ENCODE measurements at places on chromosomes 12 and 14. TPM values are rescaled to one million over a fixed set of nuclear protein-coding genes. Genes with fewer than 3 reads are reported as not detected.

DNA sequence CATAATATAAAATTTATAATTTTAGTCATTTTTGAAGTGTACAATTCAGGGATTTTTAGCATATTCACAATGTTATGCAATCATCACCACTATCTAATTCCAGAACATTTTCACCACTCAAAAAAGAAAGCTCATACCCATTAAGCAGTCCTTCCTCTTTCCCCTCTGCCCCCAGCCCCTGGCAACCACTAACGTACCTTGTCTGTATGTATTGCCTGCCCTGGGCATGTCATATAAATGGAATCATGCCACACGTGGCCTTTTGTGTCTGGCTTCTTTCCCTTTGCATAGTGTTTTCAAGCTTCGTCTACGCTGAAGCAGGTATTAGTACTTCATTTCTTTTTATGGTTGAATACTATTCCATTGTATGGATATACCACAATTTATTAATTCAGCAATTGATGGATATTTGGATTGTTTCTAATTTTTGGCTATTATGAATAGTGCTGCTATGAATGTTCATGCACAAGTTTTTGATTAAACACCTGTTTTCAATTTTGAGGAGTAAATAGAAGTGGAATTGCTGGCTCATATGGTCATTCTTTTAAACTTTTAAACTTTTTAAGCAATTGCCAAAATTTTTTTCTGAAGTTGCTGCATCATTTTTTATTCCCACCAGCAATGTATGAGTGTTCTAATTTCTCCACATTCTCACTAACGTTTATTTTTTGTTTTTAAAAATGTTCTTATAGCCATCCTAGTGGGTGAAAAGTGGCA is 1.6 kb upstream of the SSTR1 start:
- no peak for DNase-seq

DNA sequence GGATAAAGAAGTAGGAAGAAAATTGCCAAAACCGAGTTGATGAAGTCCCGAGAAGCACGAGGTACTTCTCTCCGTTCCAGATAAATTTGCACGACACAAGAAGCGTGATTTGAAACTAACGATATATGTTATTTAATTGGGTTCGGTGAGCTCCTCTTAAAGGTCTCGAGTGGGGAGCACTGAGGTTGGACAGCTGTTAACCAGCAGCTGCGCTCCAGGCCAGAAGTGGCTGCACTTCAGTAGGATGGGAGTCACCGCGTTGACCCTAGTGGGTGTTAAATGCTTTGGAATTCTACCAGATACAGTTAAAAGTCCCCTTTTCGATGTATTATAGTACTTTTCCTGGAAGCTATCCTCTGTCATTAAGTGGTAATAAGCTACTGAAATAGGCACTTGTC is 953 bp upstream of the DCAF5 start:
- DNase-seq = peak; percentile 47

DNA sequence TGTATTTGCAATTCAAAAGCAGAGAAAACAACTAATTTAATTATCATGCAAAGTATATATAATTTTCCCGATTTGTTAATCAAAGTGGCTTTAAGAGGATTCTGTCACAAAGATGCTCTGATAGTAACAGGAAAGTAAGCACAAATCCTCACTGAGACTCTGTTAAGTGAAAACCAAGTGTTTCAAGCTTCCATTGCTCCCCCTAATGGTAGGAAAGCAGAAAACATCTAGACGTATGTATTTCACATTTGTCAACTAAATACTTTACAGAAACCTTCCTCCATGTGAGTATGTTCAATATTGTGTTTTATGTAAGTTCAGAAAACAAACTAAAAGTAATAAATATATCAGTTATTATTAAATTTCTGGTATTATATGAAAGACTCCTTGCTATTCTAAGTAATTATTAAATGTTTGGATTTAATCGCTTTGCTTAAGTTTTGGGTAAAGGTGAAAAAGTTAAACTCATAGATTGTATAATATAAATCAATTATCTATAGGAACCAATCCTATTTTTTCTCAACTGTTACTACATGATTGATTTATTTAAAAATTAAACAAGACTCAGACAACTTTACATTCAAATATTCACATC is 1.5 kb upstream of the NTS start:
- DNase-seq = peak; percentile 80

- DNase-seq = no peak
Measured at GRCh38 chr14:29944091-29944490, 16.4 kb upstream of the PRKD1 start.

- DNase-seq = no peak
Measured at GRCh38 chr12:46230306-46230705, 38.5 kb downstream of the SLC38A1 start.

GRCh38 chr14:85315733-85316290 is 214.1 kb upstream of the FLRT2 start:
- no peak for DNase-seq

- no peak for DNase-seq
Measured at GRCh38 chr12:54032086-54032619, 697 bp upstream of the HOXC5 start.

GRCh38 chr14:70357985-70358384 is 1.5 kb downstream of the COX16 start:
- DNase-seq = no peak

DNA sequence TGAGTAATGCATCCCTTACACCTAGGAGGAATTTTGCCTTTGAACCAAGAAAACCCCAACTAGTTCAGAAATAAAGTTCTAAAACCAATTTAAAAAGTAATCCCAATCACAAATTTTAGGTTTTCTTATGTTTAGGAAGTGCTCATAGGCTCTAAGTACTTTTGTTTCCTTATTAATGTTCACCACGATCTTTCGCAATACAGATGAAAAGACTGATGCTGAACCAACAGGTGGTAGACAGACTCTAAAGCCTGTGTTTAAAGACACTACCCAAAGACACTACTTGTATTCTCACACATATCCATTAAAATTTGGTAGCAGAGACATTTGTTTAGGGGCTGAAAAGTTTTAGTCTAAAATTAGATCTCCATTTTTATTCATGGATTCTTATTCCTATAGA is 10.6 kb upstream of the PHLDA1 start:
- DNase-seq = no peak

GRCh38 chr12:53480491-53481442 is 18.5 kb downstream of the MAP3K12 start:
- no peak for DNase-seq

GRCh38 chr12:1216560-1216959 is 225.5 kb downstream of the ERC1 start:
- DNase-seq = no peak

DNA sequence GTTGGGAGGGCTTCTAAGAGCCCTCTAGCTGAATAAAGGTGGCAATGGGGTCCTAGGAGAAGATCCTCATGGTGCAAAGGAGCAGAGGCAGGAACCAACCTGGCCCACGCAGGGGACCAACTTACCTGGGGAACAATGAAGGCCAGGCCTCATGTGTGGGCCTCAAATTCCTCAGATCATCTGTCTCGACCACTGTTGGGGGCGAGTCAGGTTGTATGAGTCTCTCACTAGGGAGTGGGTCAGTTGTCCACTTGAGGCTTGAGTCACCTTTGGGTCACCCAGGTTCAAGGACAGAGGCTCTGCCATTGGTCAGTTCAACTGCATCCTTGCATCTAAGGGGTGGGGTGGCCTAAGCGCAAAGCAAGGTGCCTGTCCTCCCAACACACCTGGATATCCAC is 43.7 kb upstream of the BDKRB2 start:
- DNase-seq = no peak

DNA sequence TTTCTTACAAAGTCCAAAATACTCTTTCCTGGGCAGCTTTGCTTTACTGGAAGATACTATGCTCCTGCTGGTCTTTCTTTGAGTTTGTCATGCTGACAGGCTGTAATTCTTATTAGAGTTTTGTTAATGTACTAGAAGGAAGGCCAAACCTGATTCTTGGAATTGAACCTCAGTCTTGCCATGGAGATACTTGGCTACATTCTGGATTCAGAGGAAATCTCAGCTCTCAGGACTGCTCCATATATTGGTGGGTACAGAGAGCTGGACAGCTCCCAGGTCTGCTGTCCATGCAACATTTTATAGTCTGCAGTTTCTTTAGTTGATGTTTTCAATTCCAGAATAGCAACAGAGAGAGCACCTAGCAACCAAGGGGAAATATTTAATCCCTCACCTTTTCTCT is 363.1 kb upstream of the STXBP6 start:
- no peak for DNase-seq

GRCh38 chr12:6722863-6723262 is 983 bp upstream of the COPS7A start:
- no peak for DNase-seq

- DNase-seq = no peak
Measured at GRCh38 chr12:49655595-49656236, 32.4 kb downstream of the PRPF40B start.

DNA sequence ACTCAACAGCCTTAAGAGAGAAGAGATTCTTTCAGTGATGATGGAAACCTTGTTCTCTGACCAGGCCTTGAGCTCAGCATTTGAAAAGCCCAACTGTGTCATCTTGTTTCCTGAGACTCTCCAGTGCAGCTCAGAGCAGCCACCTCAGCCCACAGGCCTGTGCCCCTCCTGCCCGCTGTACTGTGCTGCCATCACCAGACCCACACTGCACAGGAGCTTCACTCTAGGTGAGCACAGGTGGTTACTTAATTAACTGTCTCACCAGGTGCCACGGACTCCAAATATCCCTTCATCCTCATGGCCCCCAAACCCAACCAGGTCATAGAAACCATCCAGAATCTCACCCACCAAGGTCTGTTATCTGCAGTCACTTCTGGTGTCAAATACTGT is 51.3 kb downstream of the JAG2 start:
- DNase-seq = no peak

DNA sequence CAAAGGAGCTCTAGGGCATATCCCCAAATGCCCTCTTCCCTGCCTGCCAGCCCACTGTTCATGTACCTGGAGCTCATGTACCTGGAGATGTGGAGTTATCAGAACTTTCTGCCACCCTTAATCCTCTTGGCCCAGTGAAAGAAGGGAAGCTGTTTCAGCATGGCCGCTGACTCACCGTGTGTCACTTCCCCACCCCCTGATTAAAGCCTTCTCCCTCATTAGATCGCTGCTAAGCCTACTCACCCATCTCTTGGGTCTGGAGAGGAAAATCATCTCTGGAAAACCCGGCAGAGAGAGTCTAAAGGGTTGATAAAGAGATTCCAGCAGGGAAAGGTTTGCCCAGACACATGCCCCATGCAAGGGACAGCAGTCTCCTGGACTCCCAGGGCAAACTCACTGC is 4.5 kb upstream of the LTBP2 start:
- peak; percentile 83 for DNase-seq

DNA sequence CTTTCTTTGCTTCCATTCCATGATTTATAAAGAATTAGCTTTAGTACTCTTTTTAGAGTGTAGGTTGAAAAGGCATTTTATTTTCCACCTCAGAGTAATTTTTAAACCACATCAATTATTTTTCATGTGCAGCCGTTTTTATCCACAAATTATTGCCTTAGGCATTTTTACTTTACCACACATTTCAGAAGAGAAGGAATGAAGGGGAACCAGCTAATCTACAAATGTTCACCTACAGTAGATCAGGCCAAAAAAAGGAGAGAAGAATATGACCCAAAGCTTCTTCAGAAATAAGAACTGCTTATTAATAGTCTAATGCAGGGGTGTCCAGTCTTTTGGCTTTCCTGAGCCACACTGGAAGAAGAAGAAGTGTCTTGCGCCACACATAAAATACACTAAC is 19.8 kb upstream of the NTN4 start:
- no peak for DNase-seq

Gene TBX3
- 12.8 TPM for total RNA-seq

Gene ADCY4
- 6.3 TPM for total RNA-seq

Gene PTPN21
- 10.3 TPM for total RNA-seq

Gene DLGAP5
- total RNA-seq = 23.8 TPM

Gene RNASE1
- 1.7 TPM for total RNA-seq

Gene GPR137C
- 0.49 TPM for total RNA-seq

Gene PLA2G1B
- not detected for total RNA-seq

Gene RASSF9
- 8.5 TPM for total RNA-seq

Gene IL31
- total RNA-seq = not detected

Gene POTEM
- total RNA-seq = not detected

Gene KRT3
- total RNA-seq = not detected

All from fibroblast of the aortic adventitia (primary cell).